Stimulated activated CD8-positive, alpha-beta memory T cell treated with anti-CD3 and anti-CD28 coated beads, Interleukin-7, amount 100 ng/mL, for 4 hours (primary cell): ENCODE measurements at places on chromosomes 13 and 19.

DNA sequence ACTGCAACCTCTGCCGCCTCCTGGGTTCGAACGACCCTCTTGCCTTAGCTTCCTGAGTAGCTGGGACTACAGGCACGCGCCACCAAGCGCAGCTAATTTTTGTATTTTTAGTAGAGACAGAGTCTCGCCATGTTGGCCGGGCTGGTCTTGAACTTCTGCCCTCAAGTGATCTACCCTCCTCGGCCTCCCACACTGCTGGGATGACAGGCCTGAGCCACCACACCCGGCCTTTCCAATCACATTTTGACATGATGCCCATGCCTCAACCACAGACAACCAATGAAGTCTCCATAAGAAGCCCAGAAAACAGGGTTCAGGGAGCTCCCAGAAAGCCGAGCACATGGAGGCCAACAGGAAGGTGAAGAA is 11.7 kb downstream of the RAB20 start:
- DNase-seq, result no peak

DNA sequence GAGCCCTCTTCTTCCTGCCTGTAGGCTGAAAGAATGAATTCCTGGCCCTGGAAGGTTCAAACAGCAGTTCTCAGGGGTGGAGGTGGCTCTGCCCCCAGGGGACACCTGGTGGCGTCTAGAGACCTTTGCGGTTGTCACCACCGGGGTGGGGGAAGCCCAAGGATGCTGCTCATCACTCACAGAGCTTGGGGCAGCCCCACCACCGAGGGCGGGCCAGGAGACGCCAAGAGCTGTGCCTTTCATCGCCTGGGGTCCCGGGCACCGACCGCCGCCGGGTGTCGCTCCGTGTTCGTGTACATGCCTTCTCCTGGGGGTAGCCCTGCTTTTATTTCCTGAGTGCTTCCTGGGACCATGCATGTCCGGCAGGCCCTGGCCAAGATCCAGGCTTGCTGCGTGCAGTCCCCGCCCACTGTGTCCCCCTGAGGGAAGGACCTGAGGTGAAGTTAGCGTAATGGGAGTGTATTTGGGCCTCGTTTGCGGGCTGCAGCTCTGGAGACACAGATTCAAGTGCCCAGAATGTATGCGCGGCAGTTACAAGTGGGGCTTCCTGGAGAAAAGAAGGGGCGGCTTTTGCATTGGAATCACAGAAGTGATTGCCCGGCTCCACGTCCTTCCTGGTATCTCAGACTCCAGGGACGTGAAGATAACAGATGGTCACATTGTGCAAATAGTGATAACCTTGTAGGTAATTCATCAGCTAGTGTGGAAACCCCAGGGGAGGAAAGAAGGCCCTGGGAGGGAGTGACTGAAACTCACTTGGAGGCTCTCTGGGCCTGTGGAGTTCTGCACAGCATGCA is 7.8 kb downstream of the DOT1L start:
- peak; percentile 87 for DNase-seq

- DNase-seq, result no peak
Observed at GRCh38 chr13:47826471-47826870, 174.6 kb downstream of the SUCLA2 start.

DNA sequence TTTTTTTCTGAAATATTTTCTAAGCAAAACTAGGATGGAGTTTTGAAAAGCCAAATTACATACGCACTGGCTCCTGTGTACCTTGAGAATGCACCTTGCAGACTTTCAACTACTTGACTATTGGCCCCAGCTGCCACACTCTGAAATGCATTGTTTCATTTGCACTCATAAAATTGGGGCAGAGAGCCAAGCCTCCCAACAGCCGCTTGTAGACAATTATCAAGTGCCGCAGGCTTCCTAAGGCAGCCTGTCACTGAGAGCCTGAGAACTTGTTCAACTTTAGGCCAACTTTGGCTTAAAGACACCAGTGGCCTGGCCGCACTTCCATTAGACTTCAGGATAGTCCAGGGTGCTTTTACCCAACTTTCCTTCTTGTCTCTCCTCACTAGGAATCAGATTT is 115.7 kb upstream of the STARD13 start:
- no peak for DNase-seq

DNA sequence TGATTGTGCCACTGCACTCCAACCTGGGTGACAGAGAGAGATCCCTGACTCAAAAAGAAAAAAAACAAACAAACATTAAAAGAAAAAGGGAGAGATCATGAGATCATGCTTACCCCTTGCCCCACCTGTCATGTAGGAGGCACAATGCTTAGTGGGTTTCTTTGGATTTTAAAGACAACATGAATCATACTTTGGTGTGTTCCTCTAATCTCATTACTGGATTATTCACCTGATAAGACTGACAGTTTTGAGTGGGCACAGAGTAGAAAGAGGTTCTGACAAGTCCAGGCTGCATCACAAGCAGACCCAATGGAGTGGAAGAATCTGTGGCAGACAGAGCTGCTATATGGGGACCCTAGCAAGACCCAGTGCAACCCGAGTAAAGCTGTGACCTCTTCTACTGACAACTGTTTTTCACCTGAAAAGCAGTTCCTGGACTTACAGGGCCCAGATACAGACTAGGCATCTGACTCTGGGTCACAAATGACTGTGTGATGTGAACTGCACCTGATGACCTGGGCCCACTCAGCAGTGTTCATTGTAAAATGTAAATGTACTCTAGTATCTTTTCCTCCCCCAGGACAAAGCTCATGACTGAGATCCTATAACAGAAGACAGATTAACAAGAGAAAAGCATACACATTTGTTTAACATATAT is 28.9 kb upstream of the USP12 start:
- DNase-seq, result no peak

DNA sequence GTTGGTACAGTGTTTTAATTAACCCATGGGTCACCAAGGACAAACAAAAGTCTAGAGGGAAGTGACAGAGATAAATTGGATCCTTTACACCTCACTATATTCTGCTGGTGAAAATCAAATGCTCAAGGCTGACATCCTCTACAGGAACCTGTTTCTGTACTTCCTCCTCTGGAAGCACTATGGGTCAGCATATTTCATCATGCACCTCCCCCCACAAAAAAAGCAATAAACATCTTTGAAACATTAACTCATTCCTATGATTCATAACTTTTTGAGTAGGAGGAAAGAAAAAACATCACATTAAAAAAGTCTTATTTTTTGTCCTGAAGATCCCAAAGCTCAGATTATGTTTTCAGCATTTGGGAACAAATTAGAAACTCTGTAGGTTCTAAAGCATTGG is 588.3 kb upstream of the SGCG start:
- DNase-seq, result no peak
